Activated naive CD8-positive, alpha-beta T cell treated with anti-CD3 and anti-CD28 coated beads, Interleukin-2, amount 10 ng/mL, durations not matched to agents 7 days and 5 days (primary cell): ENCODE measurements at places on chromosomes 7 and 10. TPM values are rescaled to one million over a fixed set of nuclear protein-coding genes. Genes with fewer than 3 reads are reported as not detected.

GRCh38 chr10:131920693-131921092 is 19.9 kb downstream of the PPP2R2D start:
- peaks cover 18% of the 10 kb centered on the region for H3K4me1 ChIP-seq
- no peak overlapping the region for H3K27ac ChIP-seq
- H3K27me3 ChIP-seq: no peaks in the 10 kb centered on the region
- H3K36me3 ChIP-seq: peaks cover 34% of the 10 kb centered on the region
- no peak for DNase-seq

- H3K4me1 ChIP-seq: peaks cover 17% of the 10 kb centered on the region
- no peaks in the 10 kb centered on the region for H3K36me3 ChIP-seq
Measured at GRCh38 chr7:100384628-100385294, 11.5 kb downstream of the PILRA start.

- H3K36me3 ChIP-seq: no peaks in the 10 kb centered on the region
- no peak overlapping the region for H3K4me3 ChIP-seq
- no peaks in the 10 kb centered on the region for H3K4me1 ChIP-seq
- no peaks in the 10 kb centered on the region for H3K27me3 ChIP-seq
- H3K27ac ChIP-seq: no peak overlapping the region
- no peak for DNase-seq
Measured at GRCh38 chr7:15937571-15937970, 251.1 kb upstream of the MEOX2 start.

DNA sequence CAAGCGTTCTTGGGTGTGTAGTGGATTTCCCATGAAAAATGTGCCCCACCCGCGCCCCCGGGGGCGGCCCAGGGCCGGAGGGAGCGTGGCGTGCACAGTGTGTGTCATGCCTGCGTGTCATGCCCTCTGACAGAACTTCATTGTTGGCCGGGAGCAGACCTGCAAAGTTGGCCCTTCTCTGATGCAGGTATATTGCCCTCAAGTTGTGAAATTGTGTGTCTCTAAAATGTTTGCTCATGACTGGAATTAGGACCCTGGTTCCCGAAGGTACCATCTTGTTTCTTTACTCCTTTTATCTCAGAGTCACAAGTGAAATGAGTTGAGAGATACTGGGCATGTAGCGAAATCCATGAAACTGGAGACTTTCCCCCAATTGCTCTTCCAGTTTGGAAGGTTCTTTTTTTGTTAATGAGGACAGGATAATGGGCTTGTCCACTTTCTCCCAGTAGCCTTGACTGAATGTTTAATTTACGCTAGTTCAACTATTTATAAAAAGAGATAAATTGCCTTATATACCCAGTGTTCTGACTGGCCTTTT is 26.2 kb downstream of the ADK start:
- peak overlapping the region; percentile 92 for H3K4me3 ChIP-seq
- peak overlapping the region; percentile 94 for H3K27ac ChIP-seq
- DNase-seq: no peak
- no peaks in the 10 kb centered on the region for H3K36me3 ChIP-seq
- H3K4me1 ChIP-seq: peaks cover 35% of the 10 kb centered on the region

GRCh38 chr7:95472581-95473161 is 13.1 kb upstream of the ASB4 start:
- H3K4me1 ChIP-seq: peaks cover 9% of the 10 kb centered on the region
- DNase-seq: no peak
- no peaks in the 10 kb centered on the region for H3K27me3 ChIP-seq
- H3K36me3 ChIP-seq: no peaks in the 10 kb centered on the region

DNA sequence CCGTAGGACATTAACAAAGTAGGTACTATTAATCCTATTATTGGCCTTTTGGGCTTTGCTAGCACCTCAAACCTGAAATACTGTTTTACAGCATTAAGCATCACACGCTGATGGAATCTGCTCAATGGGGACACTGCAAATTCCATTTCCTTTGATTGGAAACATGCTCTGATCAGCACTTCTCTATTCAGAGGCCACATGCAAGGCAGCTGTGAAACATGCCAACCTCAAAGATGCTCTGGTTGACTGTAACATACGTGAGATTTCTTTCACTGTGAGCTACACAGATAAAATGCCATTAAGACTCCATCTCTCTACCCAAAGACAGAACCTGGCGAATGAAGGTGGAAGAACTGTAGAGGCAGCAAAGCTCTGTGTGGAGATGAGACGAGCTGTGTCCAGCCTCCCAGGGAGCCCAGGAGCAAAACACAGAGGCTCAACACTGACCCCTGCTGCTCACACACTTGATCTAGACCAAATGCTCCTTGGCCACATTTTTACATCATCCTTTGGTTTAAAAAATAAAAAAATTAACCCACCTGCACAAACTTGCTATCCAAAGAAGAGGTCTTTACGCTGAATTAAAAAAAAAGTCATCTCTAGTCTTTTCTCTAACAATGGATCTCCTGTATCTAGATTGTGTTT is 8.0 kb downstream of the RSU1 start:
- H3K4me3 ChIP-seq: no peak overlapping the region
- peaks cover 21% of the 10 kb centered on the region for H3K36me3 ChIP-seq
- no peaks in the 10 kb centered on the region for H3K27me3 ChIP-seq
- no peak overlapping the region for H3K27ac ChIP-seq

DNA sequence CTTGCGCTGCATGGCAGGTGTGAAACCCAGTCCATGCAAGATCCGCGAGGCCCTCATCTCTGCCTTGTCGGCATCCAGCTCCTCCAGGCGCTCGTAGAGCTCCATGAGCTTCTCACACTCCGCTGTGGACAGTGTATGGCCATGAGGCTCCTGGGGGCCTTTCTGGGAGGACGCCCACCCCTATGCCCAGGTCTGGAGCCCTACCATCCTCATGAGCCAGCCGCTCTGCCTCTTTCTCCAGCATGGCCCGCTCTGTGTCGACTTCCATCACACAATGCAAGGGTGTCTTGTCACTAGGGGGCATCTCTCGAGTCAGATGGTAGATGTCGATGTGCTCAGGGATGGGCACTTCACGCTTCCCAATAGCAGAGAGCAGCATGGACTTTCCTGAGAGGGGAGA is 3.3 kb downstream of the ABCF2 start:
- H3K4me3 ChIP-seq: no peak overlapping the region
- peaks cover 12% of the 10 kb centered on the region for H3K36me3 ChIP-seq
- no peaks in the 10 kb centered on the region for H3K27me3 ChIP-seq
- no peak for DNase-seq

- H3K36me3 ChIP-seq: no peaks in the 10 kb centered on the region
- DNase-seq: no peak
- no peak overlapping the region for H3K27ac ChIP-seq
- no peak overlapping the region for H3K4me3 ChIP-seq
Measured at GRCh38 chr7:106466867-106467266, 182.1 kb upstream of the NAMPT start.

The ARHGEF35 gene
- total RNA-seq: 2.5 TPM

DNA sequence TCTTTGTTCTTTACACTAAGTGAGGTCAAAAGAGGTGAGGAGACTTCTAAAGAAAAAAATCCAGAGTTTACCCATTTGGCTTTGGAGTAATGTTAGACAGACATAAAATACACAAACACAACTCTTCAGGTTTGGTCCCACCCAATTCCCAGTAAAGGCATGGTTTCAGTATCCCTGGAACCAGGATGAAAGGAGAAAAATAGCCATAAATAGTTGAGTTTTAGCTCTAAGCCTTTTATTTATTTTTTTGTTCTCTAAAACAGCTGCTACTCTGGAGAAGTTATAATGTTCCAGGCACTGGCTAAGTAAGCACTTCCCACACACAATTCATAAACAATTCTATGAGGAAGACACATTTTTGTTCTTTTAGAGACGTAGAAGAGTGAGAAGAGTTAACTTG is 4.0 kb downstream of the ABCB1 start:
- peaks cover 3% of the 10 kb centered on the region for H3K27me3 ChIP-seq
- no peak overlapping the region for H3K27ac ChIP-seq
- no peak for DNase-seq

DNA sequence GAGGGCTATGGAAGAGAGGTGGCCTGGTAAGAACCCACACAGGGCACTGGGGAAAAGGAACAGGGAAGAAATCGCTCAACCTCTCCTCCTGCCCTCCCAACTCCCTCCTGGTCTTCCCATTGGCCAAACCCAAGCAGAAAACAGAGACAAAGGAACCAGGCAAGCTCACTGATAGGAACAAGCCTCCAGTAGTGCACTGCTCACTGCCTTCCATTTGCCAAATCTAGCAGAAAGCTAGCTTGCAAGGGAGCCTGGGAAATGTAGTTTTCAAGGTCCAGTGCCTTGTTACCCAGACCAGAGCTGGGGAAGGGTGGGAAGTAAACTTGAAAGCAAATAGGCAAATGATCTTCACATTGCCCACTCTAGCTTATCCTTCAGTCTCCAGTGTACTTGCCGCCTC is 556.1 kb upstream of the AUTS2 start:
- H3K36me3 ChIP-seq: no peaks in the 10 kb centered on the region
- H3K27ac ChIP-seq: no peak overlapping the region
- H3K4me1 ChIP-seq: no peaks in the 10 kb centered on the region
- H3K4me3 ChIP-seq: no peak overlapping the region
- no peak for DNase-seq

DNA sequence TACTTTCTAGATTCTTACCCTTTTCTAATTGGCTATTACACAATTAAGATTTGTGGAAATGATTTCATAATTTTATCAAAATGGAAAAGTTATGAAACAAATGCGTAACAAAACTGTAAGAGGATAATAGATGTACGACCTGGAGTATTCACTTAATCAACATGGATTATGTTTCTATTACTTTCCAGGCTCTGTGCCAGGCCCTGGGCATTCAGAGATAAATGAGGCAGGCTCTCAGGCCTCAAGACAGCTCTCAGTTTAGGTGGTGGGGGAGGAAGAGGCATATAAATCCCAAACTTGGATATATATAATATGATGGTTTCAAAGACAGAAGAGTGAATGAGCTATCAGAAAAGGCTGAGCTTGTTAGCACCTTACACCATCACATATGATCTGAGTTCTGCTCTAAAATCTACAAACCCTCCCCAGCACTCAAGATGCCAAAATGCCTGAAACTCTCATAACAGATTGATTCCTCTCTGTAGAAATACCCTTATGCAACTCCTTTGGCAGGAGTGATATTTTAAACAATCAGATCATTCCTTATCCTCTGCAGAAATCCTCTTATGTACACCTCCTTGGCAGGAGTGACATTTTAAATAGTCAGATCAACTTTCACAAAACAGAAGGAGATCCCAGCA is 42.5 kb downstream of the ACBD5 start:
- H3K36me3 ChIP-seq: peaks cover 11% of the 10 kb centered on the region
- no peak for DNase-seq
- no peak overlapping the region for H3K27ac ChIP-seq
- H3K4me1 ChIP-seq: peaks cover 2% of the 10 kb centered on the region
- H3K27me3 ChIP-seq: no peaks in the 10 kb centered on the region
